ENCODE measurements at places on chromosomes 2 and 18.
A peak's percentile ranks its signal among the peaks of the same experiment; 100 is the strongest.

DNA sequence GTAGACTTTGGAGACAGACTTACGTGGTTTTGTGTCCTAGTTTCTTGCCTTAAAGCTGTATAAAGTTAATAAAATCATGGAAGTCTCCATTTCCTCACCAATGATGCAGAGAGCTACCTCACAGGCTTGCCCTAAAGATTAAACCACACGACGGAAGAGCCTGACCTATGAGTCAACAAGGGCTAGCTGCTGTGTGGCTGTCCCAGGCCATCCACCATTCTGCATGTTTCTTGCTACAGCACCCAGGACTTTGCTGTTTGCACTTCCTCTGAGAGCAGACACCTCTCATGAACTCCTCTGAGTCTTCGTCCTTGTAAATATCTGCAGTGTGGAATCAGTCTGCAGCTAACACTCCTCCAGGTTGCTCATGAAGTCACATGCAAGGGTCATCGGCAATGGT is 160.0 kb upstream of the TRIB2 start:
- peak; percentile 30 for DNase-seq

DNA sequence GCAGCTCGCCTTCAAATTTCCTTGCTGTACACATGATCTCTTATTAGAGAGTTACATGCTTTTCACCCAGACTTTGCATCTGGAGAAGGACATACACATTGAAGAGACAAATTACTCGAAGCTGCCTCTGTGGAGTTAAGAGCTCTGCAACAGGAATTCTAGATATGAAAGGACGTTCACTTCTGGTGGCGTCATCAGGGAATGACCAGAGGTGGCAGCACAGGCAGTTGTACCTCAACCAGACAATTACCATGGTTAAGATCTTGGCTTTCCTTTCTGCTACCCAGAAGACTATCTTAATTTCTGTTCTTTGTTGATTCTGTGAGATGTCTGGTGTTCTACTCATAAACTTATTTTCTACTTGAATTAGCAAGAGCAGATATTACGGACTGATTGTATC is 39.1 kb upstream of the MC4R start:
- no peak for DNase-seq

DNA sequence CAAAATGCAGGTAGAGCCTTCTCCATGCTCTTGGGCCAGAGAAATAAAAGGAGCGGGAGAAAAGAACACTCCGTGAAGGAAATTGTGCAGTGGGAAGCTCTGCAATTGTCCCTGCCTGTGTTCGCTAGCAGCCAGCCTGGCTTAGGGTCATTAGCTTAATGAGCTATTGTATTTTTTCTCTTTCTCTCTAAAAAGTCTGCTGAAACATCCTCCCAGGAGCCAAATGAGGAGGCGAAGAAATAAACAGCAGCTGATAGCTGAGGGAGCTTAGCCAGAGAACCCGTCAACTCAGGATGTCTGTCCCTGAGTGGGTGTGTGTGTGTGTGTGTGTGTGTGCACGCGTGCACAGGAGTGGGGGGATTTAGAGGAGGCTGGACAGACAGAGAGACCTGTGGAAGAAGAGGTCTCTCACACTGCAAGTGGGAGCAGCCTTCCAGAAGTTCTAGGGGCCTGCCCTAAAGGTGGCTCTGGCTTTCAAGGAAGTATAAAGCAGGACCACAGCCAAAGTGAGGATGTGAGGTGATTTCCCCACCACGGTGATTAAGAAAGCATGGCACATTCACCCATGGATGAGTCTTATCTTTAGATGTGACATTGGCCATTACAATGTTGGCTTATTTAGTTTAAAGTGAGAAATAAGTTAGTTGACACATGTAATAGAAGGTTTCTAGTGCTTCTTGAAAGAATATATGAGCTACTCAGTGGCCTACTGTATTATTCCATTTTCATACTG is 690.4 kb downstream of the RNF144A start:
- no peak for DNase-seq

GRCh38 chr18:49029628-49030027 is 78.9 kb upstream of the SMAD7 start:
- no peak for DNase-seq

DNA sequence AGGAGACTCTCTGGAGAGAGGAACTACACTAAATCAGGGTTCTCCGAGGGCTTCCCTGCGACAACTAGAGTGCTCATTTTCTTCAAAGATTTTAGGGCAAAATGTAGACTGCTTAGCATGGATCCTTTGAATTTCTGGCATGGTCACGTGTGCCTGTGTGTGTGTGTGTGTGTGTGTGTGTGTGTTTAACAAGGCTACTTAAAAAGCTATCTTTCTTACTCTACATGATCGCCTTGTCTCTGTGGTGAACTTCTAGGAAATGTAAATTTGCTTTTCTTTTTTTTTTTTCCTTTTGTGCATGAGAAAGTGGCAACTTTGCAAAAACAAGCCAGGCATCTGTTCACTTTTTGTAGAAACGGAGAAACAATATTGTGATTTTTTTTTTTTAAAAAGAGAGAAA is 43.9 kb downstream of the SOX11 start:
- no peak for DNase-seq

GRCh38 chr2:241608881-241609280 is 28.1 kb downstream of the THAP4 start:
- no peak for DNase-seq

DNA sequence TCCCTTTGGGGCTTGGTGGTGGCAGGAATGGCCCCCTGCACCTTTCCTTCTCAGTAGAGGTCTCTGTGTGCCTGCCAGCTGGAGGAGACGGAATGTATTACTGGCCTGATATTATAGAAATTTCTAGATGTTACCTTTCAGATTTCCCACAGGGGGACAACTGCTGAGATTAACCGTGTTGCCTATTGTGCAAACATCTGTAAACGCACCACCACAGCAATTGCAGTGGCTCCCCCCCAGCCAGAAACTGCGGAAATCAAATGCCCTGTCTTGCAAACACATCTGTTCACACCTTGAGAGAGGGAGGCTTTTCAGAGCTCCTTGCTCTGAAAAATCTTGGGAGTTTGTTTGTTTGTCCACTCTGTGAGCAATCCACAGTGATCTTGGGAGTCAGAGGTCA is 270.0 kb upstream of the RAB12 start:
- no peak for DNase-seq

DNA sequence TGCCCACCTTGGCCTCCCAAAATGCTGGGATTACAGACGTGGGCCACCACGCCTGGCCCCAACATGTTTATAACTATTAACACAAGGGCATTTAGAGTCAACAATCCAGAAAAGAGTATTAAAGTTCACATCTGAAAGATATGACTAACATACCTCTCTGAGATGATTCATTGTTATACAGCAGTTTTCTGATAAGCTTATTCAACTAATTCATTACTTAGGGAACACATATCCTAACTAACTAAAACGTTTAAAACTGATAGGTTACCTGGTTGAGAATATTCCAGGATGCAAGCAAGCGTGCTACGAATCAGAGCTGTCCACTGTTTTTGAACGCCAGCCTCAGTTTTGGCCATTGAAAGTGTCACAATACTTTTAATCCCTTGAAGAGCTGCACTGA is 34.0 kb upstream of the STRN start:
- DNase-seq, result no peak

DNA sequence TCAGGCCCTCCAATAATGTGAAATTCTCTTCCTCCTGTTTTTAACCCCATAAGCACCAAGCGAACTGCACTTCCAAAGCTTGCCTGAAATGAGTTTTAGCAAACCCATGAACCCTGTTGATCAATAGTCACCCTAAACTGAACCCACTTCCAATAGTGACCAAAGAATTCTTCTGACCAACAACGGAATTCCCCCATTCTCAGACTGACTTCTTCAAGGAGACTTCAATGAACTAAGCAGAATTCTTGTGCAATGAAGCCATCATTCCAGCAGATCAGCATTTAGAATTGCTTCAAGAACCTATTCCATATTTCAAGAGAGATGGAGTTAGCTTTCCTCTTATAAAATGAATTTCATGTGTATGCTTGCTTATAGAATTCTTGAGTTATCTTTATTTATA is 176.9 kb upstream of the FN1 start:
- DNase-seq, result no peak

DNA sequence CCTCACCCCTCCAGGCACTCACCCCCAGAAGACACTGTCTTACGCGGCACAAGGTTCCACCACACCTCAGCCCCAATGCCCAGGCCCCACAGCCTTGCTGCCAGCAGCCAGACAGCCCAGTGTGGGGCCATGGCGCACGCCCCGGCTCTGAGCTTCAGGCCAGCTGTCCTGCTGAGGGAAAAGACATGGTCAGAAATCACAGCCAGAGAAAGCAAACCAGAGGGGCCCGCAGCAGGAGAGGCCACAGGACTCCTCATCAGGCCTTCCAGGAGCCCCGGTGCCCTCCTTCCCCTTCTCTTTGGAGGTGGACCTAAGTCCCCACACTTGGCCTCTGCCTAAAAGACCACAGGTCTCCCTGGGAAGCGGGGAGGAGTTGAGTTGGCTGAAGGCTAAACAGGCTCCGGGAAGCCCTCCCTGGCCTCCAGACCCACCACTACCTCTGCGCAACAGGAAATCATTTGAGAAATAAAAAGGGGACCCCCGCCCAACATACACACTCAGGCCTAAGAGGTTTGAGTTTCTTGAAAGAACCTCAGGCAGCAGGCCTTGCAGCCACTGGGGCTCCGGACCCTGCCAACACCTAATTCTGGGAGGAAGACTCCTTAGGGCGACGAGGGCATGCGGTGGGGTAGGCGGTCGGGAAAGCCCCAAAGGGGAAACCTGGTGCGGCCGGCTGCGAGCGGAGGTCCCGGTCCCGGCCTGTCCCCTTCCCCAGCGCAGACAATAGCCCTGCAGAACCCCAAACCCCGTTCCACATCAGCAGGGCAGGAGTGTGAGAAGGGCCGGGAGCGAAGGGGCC is 1.9 kb downstream of the SEMA4C start:
- no peak for DNase-seq

- no peak for DNase-seq
These were observed 79.5 kb upstream of the GPC1 start for GRCh38 chr2:240355962-240356361.

DNA sequence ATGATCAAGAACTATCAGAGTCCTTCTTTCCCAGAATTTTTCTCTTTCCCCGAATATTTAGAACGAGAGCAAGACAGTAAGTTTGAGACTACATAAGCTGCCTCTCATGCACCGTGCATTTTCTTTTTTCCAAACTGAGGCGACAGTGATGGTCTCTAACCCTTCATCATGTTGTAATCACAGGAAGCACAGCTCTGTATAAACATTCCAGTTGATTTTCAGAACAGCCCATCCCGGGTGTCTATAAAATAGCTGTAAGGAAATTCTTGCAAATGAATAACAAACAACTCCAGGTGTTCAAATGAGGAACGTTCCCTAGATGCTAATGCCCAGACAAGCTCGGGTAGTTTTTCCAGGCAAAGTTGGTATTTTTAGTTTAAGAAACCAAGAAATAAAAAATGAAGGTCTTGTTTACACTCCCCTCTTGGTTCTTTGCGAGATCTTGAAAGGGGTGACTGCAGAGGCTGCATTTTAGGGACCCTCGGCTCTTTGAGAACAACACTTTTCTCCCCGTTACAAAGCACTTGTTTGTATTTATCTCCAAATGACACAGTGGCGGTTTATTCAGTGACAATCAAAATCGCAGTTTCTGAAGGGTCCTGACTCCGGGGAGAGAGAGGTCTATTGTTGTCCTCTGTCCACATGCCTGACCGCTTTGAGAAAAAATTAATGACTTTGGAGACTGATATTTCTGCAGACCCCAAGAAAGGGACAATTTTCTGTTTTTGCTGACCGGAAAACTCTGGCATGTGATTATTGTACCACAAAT is 101.1 kb upstream of the NCK2 start:
- no peak for DNase-seq

- no peak for DNase-seq
These were observed 312.6 kb downstream of the FBXO15 start for GRCh38 chr18:73835039-73835438.

GRCh38 chr2:179344280-179344964 is 79.8 kb upstream of the SESTD1 start:
- no peak for DNase-seq

DNA sequence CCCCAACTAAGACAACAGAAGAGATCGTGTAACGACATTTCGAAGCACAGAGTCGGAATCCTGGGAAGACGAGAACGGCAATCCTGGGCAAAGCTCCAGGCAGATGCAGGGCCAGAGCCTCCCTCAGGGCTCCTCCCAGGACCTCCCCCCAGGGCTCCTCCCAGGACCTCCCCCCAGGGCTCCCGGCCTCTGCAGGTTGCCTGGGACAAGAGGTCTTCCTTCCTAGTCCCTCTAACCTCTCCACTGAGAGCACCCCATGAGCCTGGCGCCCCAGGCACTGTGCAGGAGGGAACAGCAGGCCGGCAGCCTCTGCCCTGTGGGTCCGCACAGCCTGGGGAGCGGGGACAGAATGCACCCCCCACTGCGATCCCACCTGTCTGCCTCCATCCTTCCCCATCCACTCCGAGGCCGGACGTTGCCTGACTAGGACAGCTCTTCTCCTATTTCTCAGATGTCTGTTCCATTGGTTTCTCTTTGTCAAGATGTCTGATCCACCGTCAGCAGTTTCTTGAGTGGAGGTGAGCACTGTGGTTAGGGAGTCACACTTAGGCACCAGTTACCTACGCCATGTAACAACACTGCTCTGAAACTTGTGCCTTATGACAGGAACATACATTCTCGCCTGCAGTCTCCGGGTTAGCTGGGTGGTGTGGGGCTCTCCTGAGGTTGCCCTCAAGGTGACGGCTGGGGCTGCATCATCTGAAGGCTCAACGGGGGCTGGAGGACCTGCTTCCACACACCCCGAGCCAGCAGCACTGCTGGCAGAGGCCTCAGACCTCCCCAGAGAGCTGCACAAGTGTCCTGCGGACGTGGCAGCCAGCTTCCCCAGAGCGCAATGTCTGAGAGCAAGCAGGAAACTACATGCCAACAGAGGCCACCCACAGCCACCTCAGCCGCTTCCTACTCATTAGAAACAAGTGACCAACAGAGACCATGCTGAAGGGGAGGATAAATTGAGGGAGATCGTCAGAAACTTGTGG is 28.9 kb downstream of the ADI1 start:
- DNase-seq, result no peak

- DNase-seq, result no peak
These were observed 60.9 kb downstream of the LOXHD1 start for GRCh38 chr18:46596119-46596518.

DNA sequence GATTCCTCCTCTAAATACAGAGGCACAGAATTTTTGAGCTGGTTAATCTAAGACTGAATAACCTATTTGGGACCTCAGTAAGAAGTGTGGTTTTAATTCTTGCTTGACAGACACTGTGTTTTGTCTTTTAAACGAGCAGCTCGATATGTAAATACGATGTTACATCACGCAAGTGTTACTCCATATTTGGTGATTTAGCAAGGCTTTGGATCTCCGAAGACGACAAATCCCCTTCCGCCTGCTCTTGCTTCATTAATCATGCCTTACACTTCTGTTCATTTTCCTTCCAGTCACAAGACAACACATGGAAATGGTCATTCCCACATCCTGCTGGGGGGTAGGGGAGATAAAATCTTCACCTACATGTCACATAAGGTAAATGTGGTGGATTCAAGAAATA is 9.4 kb downstream of the BCL11A start:
- DNase-seq, result peak; percentile 95
